MV-4-11 (cell line): ENCODE measurements at places on chromosomes 5 and 9.

DNA sequence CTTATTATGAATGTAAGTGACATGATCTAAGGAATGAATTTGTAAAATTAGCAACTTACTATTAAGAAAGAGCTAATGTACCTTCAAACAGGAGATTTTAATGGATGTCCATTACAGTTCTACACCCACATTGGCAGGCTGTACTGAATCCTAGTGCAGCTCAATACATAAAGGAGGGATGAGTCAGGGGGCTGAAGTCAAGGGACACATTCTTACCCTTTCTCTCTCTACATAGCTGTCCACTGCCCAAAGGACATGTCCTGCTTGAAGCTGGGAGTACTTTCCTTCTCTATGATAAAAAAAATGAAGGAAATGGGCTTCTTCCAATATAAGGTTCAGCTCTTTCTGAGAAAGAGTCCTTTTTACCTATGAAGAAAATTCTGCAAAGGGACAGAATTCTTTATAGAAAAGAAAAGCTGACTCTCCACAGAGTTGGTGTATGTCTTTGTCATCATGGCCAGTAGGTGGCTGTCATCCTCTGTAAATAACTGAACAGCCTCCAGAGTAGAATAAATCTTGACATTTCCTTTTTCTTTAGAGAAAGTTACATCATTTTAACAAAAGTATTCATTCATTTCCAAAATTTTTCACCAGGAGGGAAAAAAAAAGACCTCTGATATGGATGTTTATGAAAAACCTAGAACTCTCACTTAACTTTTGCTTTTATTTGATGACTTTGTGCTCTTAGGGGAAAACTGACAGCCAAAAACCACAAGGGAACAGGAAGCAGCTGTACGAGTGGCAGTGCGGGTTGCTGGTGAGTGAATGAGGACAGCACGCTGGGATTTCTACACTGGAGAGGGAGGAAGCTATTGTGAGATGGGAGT, 13.1 kb upstream of the IFNA14 start:
- DNase-seq, result peak; percentile 88

DNA sequence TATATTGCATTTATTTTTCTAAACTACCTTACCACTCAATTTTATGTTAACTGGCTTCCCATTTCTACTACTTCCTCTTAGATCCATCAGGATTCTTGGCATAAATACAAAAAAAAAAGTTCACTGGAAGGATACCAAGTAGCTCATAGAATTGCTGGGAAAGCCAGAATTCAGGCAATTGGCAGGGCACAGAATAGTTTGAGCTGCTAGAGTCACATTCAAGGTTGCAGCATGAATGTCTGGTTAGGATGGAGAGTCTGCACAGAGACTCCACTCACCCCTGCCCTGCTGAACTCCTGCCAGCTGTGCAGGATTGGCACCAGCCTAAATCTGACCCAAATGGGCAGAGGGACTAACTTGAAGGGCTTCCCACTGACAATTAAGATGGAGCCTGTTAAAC, 4.9 kb upstream of the AMACR start:
- DNase-seq, result no peak

DNA sequence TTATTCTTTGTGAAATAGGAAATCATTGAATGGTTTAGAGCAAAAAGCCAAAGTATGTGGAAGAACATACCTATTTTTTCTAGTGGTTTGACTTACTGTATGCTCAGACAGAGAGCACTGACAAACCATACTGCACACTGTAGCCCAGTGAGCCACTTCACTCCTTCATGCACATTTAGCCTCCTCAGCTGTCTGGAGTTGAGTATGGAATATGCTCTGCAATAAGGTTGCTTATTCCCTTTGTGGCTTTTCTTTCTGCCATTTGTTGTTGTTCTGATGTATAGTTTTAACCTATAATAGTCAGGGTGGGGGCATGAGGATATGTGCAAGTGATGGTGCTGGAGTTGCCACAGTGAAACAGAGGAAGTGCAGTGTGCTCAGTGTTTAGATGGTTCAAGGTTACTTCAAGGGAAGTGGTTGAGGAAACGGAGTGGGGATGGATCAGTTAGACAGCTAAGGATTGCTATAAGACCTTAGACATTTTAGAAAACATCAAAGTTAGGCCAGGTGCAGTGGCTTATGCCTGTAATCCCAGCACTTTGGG, 100.7 kb downstream of the CDC42SE2 start:
- peak; percentile 32 for DNase-seq

DNA sequence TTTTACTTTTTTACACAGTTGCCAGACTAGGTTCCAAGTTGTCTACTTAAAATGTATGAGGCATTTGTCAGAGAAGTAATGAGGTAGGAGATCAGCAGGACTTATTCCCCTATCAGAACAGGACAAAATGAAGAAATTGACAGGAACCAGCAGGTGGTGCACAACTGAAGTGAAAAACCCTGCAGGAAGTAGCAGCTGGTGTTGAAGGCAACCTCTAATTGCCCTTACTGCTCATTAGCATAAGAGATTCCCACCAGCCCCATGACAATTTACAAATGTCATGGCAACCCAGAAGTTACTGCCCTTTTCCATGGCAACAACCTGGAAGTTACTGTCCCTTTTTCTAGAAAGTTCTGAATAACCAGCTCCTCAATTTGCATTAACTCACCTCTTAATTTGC, 5.4 kb downstream of the PCDHB15 start:
- no peak for DNase-seq

- DNase-seq, result no peak
Measured at GRCh38 chr5:129110742-129111141, 16.2 kb downstream of the ISOC1 start.

- DNase-seq, result no peak
Measured at GRCh38 chr5:149605354-149605997, 24.2 kb downstream of the ARHGEF37 start.

DNA sequence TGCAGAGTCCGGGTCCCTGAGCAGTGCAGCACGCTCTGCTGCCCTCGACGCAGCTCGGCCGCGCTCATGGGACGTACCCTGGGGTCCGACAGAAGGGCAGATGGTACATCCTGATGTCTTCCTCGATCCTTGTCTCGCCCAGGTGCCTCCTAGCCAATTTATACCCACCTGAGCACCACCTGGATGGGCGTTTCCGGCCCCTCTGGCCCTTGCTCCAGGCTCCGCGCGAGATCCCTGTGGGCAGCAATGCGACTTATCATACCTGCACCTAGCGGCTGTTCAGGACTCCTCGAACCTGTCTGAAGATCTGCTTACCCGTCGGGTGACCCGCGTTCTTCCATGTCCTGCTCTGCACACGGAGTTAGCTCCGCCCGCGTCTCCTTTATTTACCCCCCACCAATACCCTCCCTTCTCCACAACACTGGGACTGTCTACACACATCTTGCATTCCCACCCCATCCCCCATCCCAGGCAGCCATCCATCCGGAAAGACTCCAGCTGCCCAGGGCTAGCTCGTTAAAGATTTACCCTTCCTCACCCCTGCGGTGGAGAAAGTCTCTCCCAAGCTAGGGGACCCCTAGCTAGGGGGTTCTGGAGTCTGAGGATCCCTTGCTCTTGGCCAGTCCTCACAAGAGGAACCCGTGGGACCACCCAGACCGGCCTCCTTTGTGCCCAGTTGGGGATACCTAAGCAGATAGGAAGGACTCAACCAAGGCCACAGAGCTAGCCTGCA, at the start of gene KIF12:
TSS of gene KIF12 (minus strand) at position 357 of the 733 bp plus-strand sequence. CDS start at position 341, 16 bp downstream.
- DNase-seq, result no peak
